ENCODE measurements at places on chromosomes 2 and 18. TPM values are rescaled to one million over a fixed set of nuclear protein-coding genes. Genes with fewer than 3 reads are reported as not detected.

Gene LHCGR
- under 0.01 TPM for total RNA-seq

Gene MSTN
- total RNA-seq = not detected

Gene PCARE
- not detected for total RNA-seq

Gene SEH1L
- total RNA-seq = 45.5 TPM

Gene CD28
- not detected for total RNA-seq

Gene KIF1A
- under 0.01 TPM for total RNA-seq

Gene EGR4
- total RNA-seq = not detected

Gene FLACC1
- 0.56 TPM for total RNA-seq

Gene SRD5A2
- not detected for total RNA-seq

Gene C1QL2
- not detected for total RNA-seq

Gene FOXD4L1
- not detected for total RNA-seq

Gene HOXD10
- not detected for total RNA-seq

Gene CDH2
- total RNA-seq = 111 TPM

Gene MARCHF4
- total RNA-seq = 3.1 TPM

Gene NEMP2
- total RNA-seq = 2.2 TPM

Gene WIPF1
- 2.7 TPM for total RNA-seq

Gene SLC9A2
- not detected for total RNA-seq

Gene MARCHF7
- total RNA-seq = 212 TPM

Gene TEX51
- not detected for total RNA-seq

Gene TMEM198
- total RNA-seq = 0.18 TPM

Gene NT5C1B
- not detected for total RNA-seq

Gene RNF25
- total RNA-seq = 54.4 TPM

Gene UNC80
- total RNA-seq = not detected

Gene CRYGD
- not detected for total RNA-seq

Gene KIAA2012
- total RNA-seq = under 0.01 TPM

Gene SNTG2
- 0.56 TPM for total RNA-seq

Gene MBP
- 1.4 TPM for total RNA-seq

Gene ITGB6
- total RNA-seq = under 0.01 TPM

Gene ATRAID
- total RNA-seq = 144 TPM

Gene MITD1
- 4.3 TPM for total RNA-seq

Gene DUSP19
- 1.4 TPM for total RNA-seq

Gene CCBE1
- total RNA-seq = 93.9 TPM

Gene ABCG5
- total RNA-seq = not detected

Gene IL18R1
- 0.18 TPM for total RNA-seq

Gene CCDC102B
- 0.54 TPM for total RNA-seq

Gene BOLL
- not detected for total RNA-seq

Gene DNAJC5G
- not detected for total RNA-seq

Gene RGPD3
- total RNA-seq = 0.18 TPM

Gene PSMA8
- total RNA-seq = not detected

Gene CABYR
- total RNA-seq = 4.1 TPM

Gene LRATD1
- 0.28 TPM for total RNA-seq

Gene DAW1
- total RNA-seq = 1.4 TPM

Gene SCG2
- total RNA-seq = 0.56 TPM

Gene ANKRD30BL
- total RNA-seq = not detected

Gene REG3G
- total RNA-seq = not detected

Gene CXCR2
- total RNA-seq = not detected

Gene EXOC6B
- total RNA-seq = 29.7 TPM

Gene SLC4A3
- total RNA-seq = 1.1 TPM

Gene C2orf15
- under 0.01 TPM for total RNA-seq

Gene IL1B
- 3.6 TPM for total RNA-seq

Gene TEKT4
- not detected for total RNA-seq

Gene TLX2
- total RNA-seq = not detected

Gene XIRP2
- 0.28 TPM for total RNA-seq

Gene SCN2A
- 0.54 TPM for total RNA-seq

Gene MOGAT1
- total RNA-seq = not detected

Gene SLC19A3
- not detected for total RNA-seq

Gene SPR
- 15.8 TPM for total RNA-seq

Measured in IMR-90 (cell line).